CD8-positive, alpha-beta memory T cell (primary cell): ENCODE measurements at places on chromosomes 7 and 10. TPM values are rescaled to one million over a fixed set of nuclear protein-coding genes. Genes with fewer than 3 reads are reported as not detected.

GRCh38 chr7:21028186-21028585, 241.5 kb upstream of the SP8 start:
- H3K27me3 ChIP-seq, result no peaks in the 10 kb centered on the region
- DNase-seq, result no peak
- H3K4me1 ChIP-seq, result no peaks in the 10 kb centered on the region
- no peak overlapping the region for H3K27ac ChIP-seq
- H3K4me3 ChIP-seq, result no peak overlapping the region
- no peaks in the 10 kb centered on the region for H3K36me3 ChIP-seq

- peaks cover 19% of the 10 kb centered on the region for H3K4me1 ChIP-seq
- no peak overlapping the region for H3K4me3 ChIP-seq
Observed at GRCh38 chr10:5449823-5450222, 37.5 kb downstream of the NET1 start.

DNA sequence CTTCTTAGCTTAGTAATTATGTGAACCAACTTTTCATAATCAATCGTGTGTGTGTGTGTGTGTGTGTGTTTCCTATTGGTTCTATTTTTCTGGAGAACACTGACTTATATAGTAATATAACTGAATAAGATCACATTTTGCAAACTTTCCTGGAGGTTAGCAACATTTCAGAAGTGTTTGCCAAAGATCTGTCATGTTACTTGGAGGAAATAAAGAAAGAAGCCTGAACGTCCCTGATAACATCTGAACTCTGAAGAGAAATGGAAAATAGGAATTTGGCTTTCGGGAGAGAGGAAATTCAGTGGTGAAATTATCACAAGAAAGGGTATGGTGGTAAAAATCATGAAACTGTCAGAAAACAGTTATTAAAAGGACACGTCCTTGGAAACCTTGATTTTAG, 984.4 kb upstream of the AUTS2 start:
- no peaks in the 10 kb centered on the region for H3K27me3 ChIP-seq
- no peak overlapping the region for H3K4me3 ChIP-seq
- H3K4me1 ChIP-seq, result no peaks in the 10 kb centered on the region
- DNase-seq, result no peak
- H3K36me3 ChIP-seq, result no peaks in the 10 kb centered on the region
- H3K27ac ChIP-seq, result no peak overlapping the region

GRCh38 chr7:110780712-110781111, 310.2 kb upstream of the LRRN3 start:
- H3K27me3 ChIP-seq, result no peaks in the 10 kb centered on the region
- H3K4me3 ChIP-seq, result no peak overlapping the region
- no peak overlapping the region for H3K27ac ChIP-seq
- H3K36me3 ChIP-seq, result no peaks in the 10 kb centered on the region
- no peaks in the 10 kb centered on the region for H3K4me1 ChIP-seq

DNA sequence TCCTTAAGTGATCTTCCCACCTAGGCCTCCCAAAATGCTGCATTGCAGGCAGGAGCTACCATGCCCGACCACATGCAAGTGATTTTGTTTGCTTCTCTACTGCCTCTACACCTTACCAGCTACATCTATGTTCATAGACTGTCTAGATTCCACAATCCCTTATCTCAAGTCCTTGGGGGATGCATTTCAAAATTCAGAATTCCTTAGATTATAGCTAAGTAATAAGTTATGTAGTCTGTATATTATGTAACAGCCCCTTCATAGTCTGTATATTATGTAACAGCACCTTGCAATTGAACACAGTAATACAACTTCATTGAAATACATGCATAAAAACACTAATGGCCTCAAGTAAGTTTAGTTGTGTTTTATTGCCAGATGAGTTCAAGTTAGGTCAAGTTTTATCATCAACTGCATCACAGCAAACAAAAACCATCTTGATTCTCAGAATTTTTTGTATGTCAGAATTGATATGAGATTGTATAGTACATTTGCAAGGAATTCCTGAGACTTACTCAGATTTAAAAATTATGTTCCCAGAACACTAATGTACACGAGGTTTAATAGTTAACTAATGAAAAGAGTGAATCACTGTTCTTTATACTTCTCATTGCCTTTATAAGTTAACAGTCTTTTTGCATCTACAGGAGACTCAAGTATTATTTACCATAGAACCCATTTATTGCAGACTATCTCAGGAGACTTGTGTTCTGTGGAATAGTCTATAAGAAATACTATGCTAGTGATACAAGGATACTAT, 11.6 kb upstream of the FOXP2 start:
- no peak overlapping the region for H3K4me3 ChIP-seq
- H3K27me3 ChIP-seq, result no peaks in the 10 kb centered on the region
- H3K36me3 ChIP-seq, result no peaks in the 10 kb centered on the region
- H3K27ac ChIP-seq, result no peak overlapping the region

DNA sequence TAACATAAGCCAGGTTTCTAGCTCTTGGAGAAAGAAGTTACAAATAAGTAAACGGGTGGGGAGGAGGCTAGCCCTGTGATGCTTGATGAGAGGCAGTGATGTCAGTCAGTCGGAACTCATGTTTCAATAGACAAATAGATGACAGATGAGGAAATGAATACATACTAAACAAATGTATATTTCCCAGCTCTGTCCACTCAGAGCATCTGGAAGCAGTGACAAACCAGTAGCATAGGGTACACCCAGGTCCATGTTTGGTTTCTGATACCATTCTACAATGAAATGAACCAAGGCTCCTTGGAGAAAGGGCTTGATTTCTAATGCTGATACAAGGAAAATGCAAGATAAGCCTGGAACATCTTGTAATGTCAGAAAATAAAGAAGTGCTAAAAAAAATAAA, 30.6 kb downstream of the PODXL start:
- no peak overlapping the region for H3K4me3 ChIP-seq
- no peaks in the 10 kb centered on the region for H3K4me1 ChIP-seq
- H3K27me3 ChIP-seq, result no peaks in the 10 kb centered on the region
- DNase-seq, result no peak
- H3K27ac ChIP-seq, result no peak overlapping the region
- no peaks in the 10 kb centered on the region for H3K36me3 ChIP-seq

- DNase-seq, result no peak
- no peak overlapping the region for H3K4me3 ChIP-seq
- no peaks in the 10 kb centered on the region for H3K36me3 ChIP-seq
- H3K4me1 ChIP-seq, result no peaks in the 10 kb centered on the region
Observed at GRCh38 chr7:71386152-71386785, 254.3 kb downstream of the GALNT17 start.

DNA sequence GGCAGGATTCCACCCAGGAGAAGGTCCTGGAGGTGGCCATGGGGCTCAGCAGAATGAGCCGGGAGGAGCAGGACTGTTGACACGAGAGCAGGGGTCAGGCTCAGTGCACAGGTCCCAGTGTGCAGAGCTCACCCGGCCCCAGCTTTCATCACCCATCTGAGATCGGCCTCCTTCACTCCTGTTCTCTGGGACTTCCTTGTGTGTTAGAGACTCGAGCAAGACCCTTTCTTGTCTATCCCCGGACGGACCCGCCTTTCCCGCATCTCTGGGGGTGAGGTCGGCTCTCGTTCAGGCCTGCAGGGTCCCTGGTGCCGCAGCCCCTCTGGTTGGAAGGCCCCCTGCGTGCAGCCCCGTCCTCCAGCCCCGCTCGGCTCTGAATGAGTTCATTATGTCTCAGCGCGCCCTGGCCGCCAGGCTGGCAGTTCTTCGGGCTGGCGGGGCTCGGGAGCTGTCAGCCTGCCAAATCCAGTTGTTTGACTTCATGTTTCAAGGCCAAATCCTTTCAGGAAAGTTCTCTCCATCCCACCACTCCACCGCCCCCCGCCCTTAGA, 127.9 kb downstream of the LHPP start:
- H3K36me3 ChIP-seq, result no peaks in the 10 kb centered on the region
- DNase-seq, result no peak
- no peaks in the 10 kb centered on the region for H3K27me3 ChIP-seq
- H3K4me1 ChIP-seq, result no peaks in the 10 kb centered on the region

DNA sequence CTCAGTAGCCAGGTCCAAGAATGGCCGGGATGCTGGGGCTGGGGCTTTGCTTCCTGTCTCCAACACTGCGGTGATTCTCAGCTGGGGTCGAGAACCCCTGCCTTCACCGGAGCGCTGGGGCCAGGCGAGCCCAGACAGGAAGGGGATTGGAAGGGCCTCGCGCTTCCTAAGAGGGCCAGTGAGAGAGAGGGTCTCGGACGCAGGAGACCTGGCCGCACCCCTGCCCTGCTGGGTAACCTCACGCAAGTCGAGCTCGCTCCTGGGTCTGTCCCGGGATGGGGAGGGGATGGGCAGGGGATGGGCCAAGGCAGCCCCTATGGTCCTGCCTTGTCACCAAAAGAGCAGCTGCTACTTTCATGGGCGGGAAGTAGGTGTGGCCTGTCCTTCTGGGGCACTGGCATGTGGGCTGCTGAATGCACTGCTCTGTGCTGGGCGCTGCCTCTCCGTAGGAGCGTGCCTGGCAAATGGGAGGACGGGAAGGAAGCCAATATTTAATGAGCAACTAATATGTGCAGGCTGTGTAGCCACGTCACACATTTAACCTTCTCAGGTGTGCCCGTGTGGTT, 20.0 kb downstream of the KCNK18 start:
- H3K27me3 ChIP-seq, result peaks cover 9% of the 10 kb centered on the region
- H3K27ac ChIP-seq, result no peak overlapping the region
- peak overlapping the region; percentile 63 for H3K4me3 ChIP-seq
- DNase-seq, result no peak
- H3K36me3 ChIP-seq, result no peaks in the 10 kb centered on the region
- peaks cover 7% of the 10 kb centered on the region for H3K4me1 ChIP-seq

The MCM7 gene
- total RNA-seq, result 440 TPM

The SFRP5 gene
- not detected for total RNA-seq

The TRIM73 gene
- total RNA-seq, result 3.6 TPM

The LRMDA gene
- total RNA-seq, result not detected

The GDI2 gene
- 311 TPM for total RNA-seq

The C7orf57 gene
- 0.92 TPM for total RNA-seq
